ENCODE measurements at places on chromosomes 12 and 14.
A peak's percentile ranks its signal among the peaks of the same experiment; 100 is the strongest.

- DNase-seq: no peak
Measured at GRCh38 chr14:96676166-96676565, 121.0 kb upstream of the VRK1 start.

- no peak for DNase-seq
Measured at GRCh38 chr12:269191-269590, 6.6 kb upstream of the SLC6A13 start.

- DNase-seq: no peak
Measured at GRCh38 chr14:74859757-74860552, 16.0 kb downstream of the PROX2 start.

- no peak for DNase-seq
Measured at GRCh38 chr14:66758031-66758613, 250.2 kb downstream of the GPHN start.

GRCh38 chr12:96112733-96113132 lies 77.3 kb upstream of the LTA4H start:
- no peak for DNase-seq

DNA sequence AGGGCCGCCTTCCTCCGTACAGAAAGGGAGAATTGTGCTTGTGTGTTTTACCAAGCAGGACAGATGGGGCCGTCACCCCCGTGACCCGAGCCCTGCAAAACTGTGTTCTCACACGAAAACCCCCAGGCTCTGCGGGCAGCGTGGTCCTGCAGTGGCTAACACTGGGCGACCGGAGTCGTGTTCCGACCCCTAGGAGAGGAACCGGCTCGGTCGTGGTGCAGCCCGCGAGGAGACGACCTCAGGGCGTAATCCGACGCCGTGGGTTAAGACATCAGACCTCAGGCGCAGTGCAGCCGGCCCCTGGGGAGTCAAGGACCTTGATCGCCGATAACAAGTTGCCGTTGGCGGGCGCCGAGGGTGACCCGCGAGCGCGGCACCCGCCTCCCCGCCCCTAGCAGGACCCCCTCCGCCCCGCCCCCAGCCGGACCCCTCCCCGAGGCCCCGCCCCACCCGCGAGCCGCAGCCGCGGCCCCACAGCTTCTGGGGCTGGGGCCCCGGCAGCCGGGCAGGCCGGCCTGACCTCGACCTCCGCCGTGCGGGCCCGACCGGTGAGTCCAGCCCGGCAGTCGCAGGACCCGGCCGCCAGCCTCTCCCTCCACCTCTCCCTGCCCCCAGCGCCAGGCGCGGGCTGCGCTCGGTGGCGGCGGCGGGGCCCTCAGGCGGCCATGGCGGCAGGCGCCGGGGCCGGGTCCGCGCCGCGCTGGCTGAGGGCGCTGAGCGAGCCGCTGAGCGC lies at the start of gene CHPT1:
Gene CHPT1, plus strand, starts transcription at position 444 of the 733 bp plus-strand sequence. Its CDS starts 222 bp downstream, at position 666.
- peak; percentile 63 for DNase-seq

DNA sequence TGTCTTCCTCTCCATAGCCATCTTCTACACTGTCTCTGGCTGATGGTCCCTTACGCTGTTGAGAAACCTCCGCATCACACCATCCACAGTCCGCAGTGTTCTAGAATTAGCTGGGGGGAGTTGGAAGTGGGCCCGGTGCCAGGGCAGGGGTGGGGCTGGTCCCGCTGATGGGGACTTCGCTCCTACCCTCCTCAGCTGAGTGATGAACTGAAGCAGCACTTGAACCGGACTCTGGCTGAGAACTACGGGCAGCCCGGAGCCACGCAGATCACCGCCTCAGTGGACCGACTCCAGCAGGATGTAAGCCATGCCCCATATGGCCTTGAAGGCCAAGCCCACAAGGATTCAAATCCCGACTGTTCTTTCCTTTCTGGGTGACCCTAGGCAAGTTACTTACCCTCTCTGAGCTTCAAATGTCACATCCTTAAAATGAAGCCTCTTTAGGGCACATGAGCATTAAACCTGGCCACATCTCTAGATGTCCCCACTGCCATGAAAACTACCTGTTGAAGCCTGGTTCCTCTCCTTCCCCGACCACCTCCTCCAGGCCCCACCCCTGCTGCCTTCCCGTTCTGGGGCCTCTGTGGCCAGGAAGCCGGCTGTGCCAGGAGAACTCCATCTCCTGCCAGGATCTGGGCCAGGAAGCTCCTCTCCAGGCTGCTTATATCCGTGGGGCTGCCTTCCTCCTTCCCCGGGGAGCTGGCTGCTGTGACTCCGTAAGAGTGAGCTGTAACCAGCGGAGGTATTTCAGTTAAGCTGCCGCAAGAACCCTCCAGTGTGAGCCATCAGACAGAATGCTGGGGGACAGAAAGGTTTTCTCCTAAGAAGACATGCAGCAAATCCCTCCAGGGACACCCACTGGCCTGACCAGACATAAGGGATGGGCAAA lies 53.1 kb downstream of the TSPAN11 start:
- no peak for DNase-seq

- no peak for DNase-seq
Measured at GRCh38 chr14:43306053-43306452, 1201.0 kb downstream of the FSCB start.

DNA sequence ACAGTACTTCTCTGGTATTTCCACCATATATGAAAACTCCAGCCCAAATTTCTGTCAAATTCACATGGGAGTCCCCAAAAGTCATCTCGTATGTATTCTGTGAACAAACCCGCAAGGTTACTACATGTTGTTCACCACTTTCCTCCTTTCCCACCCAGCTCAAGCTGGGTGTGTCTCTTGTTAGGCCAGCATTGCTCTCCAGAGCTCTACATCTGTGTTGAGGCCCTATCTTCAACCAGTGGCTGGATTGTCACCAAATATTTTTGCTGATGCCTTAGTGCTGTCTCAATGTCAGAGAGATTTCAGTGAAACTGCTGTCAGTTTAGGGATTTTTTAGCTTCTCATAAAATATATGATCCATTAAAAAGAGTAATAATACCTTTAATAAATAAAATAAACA lies 230.9 kb downstream of the BTG1 start:
- DNase-seq: no peak

- peak; percentile 21 for DNase-seq
Measured at GRCh38 chr14:53953002-53953827, 3.4 kb downstream of the BMP4 start.

DNA sequence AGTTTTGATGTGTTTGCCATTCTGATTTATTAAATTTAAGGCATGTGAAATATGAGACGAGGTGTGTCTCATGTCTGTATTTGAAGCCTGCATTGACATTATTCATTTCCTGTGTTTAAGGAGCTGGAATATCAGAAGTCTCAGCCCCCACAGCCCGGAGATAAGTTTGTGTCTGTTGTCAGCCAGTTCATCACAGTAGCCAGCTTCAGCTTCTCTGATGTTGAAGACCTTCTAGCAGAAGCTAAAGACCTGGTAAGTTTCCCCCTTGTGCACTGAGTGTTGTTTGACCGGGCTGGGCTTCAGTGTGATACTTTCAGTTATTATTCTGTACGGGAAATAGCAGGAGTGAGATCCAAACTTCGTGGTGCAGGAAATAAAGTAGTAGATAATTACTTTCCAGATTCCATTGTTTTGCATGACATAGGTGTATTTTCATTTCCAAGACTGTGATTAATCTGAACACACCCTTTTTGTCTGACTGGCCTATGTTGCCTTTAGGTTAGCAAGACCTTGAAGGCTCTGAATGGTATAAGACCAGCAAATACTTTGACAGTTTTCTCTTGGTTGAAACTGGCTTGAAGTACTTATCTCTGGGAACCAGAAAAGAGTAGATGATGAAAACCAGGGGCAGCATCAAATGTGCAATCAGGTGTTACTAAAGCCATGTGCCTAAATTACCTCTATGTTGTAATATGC lies 101.5 kb downstream of the GPR135 start:
- no peak for DNase-seq

DNA sequence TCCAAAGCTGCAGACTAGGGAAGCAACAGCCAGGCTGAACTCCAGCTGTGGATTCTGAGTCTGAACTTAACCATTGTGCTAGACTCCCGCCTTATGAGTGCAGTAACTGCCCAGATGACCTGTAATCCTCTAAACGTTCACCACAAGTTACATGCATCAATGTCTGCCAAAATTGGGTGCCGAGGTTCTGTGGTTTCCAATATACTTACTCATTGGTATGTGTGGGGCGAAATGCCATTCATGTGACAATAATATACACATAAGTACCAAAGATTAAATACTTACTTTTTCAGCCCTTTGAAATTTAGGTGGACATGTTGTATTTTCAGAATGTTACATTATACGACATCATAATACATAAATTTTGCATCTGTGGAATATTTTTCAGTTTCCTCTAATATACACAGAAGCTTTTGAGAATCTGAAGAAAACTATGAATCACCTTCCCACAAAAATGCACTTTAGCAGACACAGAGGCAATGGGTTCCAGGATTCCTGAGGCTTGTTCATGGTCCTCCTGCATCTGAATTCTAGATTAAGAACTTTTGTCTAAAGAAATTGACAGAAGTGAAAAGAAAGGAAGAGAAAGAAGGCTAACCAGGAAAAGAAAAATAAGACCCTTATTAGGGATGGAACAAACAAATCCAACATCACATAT lies 31.7 kb downstream of the GRIP1 start:
- DNase-seq: no peak

DNA sequence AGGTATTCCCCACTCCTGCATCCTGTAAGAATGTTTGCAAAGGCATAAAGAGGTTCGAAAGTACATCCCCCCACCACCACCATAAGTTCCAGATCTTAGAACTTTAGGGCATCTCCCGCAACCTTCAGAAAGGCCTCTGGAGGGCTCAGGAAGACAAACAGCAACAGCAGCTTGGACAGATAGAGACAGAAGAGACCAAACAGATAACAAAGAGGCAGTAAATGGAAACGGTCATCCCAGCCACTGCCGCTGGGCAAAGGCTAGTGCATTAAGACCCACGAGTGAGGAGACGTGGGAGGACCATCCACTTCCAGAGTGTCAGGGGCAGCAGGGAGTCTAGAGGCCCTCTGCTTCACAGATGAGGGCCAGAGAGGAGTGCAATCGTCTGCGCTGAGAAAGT lies 124.3 kb downstream of the CRACR2A start:
- no peak for DNase-seq

DNA sequence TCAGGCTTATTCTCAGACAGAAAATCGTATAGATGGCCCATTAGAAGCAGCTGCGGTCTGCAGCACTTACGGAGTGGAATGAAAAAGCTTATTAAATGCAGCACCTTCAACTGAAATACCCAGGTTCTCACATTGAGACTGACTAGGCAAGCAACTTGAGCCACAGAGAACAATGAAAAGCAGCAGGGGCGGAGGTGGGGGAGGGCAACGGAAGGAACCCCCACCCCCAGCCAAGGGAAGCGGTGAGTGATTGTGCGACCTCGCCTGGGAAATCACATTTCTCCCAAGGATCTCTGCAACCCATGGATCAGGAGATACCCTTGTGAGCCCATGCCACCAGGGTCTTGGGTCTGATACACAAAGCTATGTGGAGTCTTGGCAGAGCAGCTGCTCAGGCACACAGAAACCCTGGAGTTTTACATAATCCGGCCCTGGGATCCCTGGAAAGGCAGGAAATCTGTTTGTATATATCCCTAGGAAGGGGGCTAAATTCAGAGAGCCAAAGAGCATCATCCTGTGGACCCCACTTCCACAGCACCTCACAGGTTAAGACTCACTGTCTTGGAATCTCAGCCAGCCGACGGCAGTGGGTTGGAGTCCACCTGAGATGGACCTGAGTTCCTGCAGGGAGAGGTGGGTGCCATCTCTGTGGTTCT lies 38.1 kb downstream of the PZP start:
- DNase-seq: no peak

- DNase-seq: no peak
Measured at GRCh38 chr12:111172786-111173185, 196.1 kb downstream of the PHETA1 start.

- no peak for DNase-seq
Measured at GRCh38 chr14:86955771-86956354, 1037.1 kb downstream of the GALC start.

DNA sequence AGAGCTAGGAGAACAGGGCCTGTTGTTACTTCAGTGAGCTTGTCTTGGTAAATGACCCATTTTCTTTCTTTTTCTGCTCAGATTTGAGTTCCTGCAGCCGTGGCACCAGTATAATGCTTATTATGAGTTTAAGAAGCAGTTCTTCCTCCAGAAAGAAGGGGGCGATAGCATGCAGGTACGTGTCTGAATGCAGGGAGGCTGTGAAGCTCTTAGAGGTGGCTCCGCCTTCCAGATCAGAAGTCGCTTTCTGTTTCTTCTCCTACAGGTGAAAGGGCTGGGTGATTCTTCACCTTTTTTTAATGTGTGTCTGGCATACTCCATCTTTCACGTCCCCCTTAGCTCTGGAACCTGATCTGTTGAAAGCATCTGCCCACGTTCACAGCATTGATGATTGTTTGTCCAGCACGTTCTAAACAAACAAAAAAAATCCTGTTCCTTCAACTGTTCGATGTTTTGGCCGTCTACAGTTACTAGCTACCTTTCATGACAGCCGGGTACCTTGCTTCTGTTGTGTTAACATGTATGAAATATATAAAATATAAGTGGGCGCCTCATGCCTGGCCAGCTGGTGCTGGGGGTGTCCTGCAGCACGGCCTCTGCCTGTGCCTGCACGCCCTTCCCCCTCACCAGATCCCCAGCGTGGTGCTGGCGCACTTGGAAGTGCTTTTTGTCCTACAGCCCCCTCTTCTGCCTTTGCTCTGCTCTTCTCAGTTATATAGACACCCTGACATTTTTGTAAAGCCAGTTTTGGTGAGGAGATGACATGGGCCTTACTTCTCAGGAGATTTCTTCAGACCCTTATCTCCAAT lies 44.6 kb downstream of the SFSWAP start:
- no peak for DNase-seq

GRCh38 chr14:83611906-83612390 lies 1918.0 kb upstream of the FLRT2 start:
- no peak for DNase-seq

- no peak for DNase-seq
Measured at GRCh38 chr14:81571437-81571836, 37.8 kb upstream of the SEL1L start.

DNA sequence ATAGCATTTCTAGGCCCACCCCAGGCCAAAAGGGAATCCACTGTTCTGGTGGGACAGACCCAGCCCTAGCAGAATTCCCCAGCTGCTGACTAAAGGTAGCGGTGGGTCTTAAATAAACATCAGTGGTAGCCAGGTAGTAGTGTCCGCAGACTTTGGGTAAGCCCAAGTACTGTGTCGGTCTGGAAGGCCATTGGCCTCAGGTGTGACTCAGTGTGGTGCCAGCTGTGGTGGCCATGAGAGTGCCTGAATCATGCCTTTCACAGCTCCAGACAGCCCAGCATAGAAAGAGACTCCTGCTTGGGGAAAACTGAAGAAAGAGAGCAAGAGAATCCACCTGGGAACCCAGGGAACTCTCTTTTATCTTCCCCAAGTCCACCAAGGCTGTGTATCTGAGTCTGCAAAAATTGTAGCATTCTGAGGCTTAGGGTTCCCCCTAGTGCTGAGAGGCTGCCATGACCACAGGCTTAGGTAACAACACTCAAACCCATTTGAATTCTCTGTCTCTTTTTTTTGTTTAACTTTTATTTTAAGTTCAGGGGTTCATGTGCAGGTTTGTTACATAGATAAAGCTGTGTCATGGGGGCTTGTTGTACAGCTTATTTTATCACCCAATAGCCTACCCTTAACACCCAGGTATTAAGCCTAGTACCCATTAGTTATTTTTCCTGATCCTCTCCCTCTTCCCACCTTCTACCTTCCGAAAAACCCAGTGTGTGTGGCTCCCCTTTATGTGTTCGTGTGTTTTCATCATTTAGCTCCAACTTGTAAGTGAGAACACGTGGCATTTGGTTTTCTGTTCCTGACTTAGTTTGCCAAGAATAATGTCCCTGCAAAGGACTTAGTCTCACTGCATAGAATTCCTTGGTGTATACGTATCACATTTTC lies 16.7 kb upstream of the CD163L1 start:
- peak; percentile 92 for DNase-seq

- DNase-seq: no peak
Measured at GRCh38 chr12:102423462-102423861, 56.9 kb downstream of the IGF1 start.

Data from NCI-H2171 (cell line).